ENCODE measurements at places on chromosomes 11 and 22.

DNA sequence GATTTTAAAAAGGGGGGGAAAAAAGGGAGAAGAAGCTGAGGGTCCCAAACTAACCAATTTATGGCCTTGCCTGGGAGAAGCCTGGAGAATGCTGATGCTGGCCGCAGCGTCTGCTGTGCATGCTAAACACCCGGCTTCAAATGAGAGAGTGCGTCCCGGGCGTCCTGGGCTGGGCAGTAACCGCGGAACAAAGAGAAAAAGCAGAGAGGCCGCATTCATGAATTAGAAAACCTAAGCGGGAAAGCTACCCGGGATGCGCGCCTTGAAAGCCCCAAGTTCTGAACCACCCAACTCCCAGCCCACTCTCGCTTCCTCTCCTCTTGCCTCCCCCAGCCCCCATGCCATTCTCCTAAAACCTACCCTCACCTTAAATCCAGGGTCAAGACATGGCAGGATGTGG is 6.5 kb downstream of the MN1 start:
- no peak for DNase-seq

DNA sequence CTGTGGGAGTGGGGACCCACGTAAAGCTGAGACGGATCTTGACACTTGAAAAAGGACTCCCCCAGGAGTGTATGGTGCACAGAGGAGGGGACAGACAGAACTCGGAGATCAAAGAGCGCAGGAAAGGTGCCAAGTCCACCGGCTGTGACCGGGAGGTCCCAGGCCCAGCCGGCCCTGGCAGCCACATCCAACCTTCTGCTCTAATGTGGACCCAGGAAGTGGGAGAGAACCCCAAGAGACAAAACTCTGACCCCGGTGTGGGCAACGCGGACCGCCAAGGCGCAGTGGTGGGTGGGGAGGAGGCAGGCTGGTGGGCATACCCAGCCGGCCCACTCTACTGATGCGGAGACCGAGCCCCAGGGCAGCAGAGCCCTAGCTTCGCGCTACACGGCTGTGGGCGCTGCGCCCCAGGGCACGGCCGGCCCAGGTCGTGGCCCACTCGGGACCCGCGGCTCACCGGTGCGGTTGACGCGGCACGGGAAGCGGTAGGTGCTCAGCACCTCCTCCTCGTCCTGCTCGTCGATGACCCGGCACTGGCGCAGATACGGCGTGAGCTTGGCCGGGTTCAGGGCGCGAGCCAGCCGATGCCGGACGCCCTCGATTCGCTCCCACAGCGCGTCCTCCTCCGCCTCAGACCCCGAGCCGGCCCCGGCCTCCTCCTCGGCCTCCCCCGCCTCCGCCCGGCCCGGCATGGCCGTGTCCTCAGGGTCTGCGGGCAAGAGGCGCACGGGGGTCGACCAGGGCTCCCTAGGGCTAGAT is 527 bp downstream of the CARD10 start:
- no peak for DNase-seq

- no peak for DNase-seq
These were observed 117.6 kb downstream of the DSCAML1 start for GRCh38 chr11:117679461-117679860.

DNA sequence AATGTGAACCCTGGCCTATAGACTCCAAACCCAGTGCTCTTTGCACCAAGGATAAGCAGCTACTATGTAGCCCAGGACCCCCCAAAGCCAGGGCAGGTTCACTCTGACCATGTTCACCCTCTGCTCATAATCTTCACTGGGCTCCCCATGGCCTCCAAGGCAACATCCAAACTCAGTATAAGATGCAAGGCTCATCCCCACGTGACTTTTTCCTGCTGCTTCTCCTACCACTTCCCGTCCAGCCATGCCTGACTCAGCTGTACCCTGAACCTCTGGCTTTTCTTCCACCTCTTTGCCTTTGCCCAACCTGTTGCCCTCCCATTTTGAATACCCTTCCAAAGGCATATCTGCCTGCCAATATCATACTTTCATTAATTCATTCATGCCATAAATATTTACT is 27.8 kb downstream of the PDE2A start:
- DNase-seq = no peak

DNA sequence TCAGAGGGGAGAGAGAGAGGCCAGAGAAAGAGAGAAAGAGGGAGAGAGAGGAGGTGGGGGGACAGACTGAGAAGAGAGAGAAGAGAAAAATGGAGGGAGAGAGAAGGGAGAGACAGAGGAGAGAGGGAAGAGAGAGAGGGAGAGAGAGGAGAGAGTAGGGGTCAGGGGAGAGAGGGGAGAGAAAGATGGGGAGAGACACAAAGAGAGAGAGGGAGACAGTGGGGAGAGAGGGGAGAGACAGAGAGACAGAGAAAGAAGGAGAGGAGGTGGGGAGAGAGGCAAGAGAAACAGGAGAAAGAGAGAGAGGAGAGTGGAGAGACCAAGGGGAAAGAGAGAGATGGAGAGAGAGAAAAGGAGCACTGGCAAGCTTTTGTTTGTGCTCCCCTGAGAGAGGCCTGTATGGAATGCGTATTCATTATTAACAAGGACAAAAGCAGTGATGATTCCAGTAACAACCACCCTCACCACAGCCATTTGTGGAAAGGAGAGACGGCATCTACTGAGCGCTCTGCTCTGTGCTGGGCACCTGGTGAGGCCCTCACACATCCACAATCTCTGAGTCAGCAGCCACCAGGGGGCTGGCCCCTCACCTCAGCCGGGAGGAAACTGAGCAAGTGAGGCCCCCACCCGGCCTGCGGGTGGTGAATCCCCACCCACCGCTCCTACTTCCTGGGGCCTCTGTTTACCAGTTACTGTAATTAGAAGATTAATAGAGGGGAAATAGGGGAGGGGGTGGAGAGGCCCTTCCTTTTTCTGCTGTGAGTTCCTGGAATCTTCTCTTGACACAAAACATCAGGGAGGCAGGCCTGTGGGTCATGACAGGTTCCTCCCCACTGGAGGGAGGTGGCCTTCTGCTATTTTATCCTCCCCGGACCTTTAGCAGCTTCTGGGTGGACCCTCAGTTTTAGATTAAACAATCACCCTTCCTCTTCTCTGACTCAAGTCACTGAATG is 14.6 kb upstream of the MIAT start:
- DNase-seq = no peak

DNA sequence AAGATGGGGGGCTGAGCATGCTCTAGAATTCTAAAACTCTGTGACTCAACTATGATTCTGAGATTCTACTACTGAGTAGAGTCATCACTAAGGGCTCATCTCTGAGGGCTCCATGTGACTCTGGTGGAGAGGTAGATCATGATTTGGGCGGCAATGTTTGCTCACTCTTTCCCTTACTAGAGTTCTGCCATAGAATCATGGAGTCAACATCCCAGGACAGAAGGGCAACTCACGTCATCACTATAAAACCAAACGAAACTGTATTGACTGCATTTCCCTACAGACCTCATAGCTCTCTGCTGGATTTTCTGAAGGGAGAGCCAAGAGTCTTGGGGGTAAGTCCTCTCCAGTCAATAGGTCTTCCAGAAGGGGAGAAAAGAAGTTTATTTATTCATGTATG is at the start of gene MS4A14:
Gene MS4A14, plus strand, starts transcription at position 78 of the 400 bp plus-strand sequence. Its CDS starts 120 bp downstream, at position 198.
- no peak for DNase-seq

DNA sequence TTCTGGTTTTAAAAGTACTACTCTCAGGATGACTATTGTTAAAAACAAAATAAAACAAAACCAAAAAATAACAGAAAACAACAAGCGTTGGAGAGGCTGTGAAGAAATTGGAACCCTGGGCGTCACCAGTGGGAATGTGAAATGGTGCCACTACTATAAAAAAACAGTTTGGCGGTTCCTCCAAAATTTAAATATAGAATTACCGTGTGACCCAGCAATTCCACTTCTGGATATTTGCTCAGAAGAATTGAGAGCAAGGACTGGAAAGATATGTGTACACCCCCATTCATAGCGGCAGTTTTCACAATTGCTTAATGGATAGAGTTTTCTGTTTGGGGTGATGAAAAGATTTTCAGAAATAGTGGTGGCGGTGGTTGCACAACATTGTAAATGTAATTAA is 8.6 kb downstream of the APOA4 start:
- no peak for DNase-seq

DNA sequence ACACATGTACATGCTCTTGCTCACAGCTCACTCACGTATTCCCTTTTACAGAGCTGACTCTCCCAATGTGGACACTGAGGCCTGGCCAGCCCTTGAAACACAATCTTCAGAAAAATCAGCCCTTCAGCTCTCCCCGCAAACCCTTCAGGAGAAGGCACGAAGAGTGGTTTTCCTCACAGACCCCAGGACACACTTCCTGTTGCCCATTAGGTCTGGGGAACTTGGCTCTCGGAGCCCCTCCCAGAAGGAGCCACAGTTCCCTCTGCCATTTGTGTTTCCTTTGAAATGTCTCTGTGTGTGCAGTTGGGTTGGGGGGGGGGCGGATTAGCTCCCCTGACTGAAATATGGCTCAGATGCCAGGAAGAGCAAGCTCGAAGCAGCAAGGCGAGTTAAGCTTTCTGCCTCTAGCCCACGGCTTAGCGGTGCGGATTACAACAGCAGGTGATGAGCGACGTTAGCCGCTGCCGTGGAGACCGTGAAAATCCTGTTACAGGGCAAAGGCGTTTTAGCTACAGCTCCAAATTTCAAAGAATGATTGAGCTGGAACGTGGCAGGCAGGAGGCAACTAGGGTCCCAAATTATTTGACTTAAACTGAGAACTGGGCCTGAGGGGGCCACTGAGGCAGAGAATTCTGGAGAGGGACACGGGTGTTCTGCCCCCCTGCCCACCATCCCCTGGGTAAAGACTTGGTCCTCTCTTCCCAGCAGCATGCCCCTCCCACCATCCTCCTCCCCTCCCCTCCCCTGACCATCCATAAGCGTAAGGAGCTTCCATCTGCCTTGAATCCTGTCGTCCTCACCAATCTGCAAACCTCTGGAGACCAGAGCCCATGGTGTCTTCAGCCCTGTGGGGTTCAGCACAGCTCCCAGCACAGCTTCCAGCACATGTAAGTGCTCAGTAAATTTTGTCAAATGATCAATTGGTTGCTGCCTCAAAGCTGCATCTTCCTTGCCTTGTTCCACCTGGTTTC is 598.6 kb downstream of the BUD13 start:
- no peak for DNase-seq

GRCh38 chr11:96173422-96173821 is 169.6 kb downstream of the MAML2 start:
- DNase-seq = no peak

GRCh38 chr11:6531267-6531752 is 34.2 kb downstream of the DNHD1 start:
- DNase-seq = peak; percentile 48

GRCh38 chr11:62908468-62909072 is 12.6 kb downstream of the CHRM1 start:
- no peak for DNase-seq

DNA sequence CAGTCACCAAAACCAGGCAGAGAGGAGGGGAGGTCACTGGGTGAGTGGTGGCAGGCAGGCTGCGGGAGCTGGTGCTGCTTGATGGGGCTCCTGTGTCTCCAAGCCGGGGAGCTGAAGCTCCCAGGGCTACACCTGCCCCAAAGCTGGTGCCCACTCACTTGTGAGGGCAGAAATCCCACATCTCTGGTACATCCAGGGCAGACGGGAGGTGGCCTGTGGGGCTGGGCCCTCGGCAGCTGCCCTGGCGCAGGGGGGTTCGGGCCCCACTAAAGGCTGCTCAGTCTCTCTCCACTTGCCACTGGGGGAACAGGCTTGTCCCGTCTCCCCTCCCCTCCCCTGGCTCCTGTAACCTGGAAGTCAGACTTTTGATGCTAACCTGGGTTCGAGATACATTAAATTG is 55.6 kb upstream of the PPARA start:
- no peak for DNase-seq

DNA sequence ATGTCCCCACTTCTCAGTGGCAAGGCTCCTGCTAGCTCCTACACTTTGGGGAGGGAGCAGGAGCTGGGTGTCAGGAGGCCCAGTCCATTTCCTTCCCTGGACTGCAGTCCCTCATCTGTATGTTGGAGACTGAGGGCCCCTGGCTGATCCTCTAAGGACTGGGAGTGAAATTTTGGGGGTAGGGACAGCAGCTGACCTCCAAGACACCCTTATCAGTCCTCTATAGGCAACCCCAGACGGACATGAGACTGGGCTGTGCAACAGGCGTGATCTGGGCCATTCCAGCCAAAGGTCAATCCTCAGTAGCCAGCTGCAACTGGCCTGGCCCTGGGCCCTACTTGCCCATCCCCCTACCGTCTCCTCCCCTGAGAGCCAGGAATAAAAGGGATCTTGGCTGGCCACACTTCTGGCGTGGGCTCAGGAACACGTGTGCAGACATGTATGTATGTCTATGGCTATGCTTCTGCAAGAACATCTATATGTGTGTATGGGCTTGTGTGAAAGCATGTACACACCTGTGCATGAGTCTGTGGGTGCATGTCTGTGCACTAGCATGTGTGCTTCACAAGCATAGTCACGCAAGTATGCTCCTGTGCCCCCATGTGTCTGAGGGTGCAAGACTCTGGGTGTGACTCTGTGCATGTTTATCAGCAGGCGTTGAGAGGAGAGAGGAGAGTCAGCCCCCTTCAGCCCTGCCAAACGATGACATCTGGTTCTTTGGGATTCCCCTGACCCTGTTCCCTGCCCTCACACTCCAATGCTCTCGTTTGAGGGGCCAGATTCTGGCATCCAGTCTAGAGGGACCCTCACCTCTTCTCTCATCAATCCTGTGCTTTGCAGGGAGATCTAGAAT is 24.6 kb upstream of the DGAT2 start:
- DNase-seq = no peak

GRCh38 chr11:126700768-126701519 is 299.6 kb downstream of the KIRREL3 start:
- no peak for DNase-seq

DNA sequence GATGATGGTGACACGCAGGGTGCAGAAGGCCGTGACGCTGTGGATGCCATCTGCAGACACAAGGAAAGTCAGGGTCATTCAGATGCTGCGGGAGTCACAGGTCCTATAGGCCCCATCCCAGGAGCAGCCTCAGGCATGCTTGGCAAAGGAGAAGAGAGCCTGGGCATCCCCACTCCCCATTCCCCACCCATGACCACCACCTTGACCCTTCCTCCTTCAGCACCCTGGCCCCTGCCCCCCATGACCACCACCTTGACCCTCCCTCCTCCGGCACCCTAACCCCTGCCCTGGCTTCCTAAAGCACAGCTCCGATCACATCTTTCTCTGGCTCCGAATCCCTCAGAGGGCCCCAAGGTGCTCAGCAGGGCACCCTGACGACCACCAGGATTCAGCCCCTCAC is 73.1 kb downstream of the CELSR1 start:
- DNase-seq = no peak

DNA sequence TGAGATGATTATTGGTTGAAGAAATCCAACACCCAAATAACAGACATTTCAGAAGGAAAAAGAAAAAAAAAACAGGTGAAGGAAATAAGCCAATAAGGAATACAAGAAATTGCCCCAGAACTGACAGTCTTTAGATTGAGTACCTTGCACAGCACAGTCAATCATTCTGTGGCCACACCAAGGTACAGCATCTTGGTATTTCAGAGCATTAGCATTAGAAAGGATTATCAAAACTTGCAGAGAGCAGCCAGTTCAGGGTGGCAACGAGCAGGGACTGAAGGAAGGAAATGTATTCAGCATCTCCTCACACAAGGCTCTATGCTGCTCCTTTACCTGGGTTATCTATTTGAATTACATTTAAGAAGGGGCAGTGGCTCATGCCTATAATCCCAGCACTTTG is 2.1 kb downstream of the ADA2 start:
- no peak for DNase-seq

Measured in renal pelvis (tissue), 12 donors.